NCI-H345 (cell line): ENCODE measurements at places on chromosomes 6 and 20.
A peak's percentile ranks its signal among the peaks of the same experiment; 100 is the strongest.

DNA sequence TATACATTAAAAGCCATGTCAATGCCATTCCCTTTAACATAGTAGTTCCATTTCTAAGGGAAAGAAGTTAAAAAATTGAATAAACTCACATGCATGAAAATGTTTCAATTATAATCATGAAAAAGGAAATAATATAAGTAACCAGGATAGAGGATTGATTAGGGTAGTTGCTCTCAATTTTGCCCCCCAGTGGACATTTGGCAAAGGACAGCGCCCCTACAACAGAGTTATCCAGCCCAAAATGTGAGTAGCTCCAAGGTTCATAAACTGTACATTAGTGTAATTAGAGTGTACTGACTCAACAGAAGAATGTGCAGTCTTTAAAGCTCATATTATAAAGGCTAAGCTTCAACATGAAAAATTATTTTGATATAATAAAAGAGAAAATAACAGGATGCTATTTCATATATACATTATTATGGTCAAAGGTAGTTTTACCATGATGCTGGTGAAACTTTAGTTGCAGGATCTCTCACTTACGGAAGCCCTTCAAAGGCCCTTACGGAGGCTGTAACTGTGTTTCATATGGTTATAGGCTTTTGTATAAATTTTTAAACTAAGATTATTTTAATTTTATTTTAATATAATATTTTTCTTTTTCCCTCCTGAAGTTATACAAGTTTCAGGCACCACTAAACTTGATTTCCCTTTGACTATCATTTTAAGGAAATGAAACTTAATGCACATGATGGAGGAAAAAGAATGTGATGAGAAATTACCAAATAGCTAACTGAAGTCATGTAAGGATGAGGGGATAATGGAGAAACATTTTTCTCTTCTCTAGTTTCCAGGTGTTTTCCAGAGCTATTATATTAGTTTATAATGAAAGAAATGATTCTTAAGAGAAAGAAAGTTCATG lies 403.6 kb downstream of the PLCB1 start:
- DNase-seq = peak; percentile 14

GRCh38 chr6:13101985-13102384 lies 226.4 kb downstream of the TBC1D7 start:
- DNase-seq = no peak

GRCh38 chr20:15900443-15900842 lies 672.8 kb downstream of the KIF16B start:
- DNase-seq = no peak

GRCh38 chr6:14966906-14967711 lies 278.8 kb upstream of the JARID2 start:
- no peak for DNase-seq
